Cortex of kidney (tissue), 1 donor: ENCODE measurements at places on chromosomes 6 and 20.

DNA sequence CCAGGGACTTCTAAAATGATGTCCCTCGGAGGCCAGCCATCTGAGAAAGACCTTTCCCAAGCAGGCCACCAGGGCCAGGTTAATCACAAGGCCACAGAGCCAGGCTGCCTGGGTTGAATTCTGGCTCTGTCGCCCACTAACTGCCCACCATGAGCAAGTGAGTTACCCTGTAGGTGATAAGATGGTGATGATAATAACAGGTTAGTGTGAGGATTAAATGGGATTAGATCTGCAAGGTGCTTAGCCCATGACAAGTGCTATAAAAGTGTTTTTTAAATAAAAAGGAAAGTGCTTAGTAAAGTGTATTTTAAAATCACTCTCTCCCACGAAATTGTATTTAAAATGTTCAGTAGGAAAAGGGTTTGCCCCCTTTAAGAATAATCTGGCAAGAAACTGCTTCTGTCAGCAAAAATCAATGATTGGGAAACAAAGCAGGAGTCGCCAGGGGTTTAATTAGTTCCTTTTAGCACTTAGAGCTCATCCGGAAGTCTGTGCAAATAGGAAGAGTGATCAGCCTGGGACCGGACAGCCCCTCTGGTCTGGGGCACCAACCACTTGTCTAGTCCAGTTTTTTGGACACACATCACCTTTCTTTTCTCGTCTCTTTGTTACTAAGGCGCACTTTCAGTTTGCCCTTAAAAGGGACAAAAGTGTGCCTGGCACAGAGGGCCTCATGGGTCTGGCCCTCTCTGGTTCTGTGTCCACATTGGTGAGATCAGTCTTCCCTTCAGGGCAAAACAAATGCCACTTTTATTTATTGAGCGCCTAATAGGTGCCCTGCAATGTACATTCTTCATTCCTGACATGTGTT is 150.4 kb downstream of the GRM4 start:
- DNase-seq: no peak

DNA sequence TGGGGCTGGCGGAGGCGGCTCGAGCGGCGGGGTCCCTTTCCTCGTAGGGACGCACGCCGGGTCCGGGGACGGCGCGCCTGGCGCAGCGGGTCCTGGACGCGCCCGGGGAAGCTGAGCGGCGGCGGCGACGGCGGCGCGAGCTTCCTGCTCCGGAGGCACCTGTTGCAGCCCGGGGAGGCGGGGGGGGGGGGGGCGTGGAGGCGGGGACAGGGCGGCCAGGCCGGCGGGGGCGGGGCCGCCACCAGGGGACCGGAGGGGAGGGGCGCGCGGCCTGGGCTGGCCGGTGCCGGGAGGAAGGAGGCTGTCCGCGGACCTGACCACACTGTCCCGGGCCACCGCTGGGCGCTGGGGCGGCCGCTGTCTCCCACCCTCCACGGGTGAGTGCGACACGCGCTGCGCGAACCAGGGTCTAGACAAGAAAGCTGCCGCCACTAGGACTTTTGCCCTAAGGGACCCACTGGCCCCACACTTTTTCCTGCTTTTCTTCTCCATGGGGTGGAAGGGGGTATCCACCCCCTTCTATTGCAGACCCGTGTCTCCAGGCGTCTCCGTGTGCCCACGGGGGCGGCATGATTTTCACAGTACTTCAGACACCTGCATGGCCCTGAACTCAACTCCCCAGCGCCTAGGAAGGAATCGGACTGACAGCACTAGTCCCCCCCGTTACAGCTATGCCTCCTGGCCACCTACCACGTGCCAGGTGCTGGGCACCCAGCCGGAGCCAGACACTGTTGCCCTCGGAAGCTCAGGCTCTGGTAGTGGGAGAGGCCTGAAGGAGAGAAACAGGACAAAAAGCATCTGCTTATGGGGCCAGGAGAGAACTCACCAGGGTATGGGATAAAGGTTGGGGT is at the start of gene NFATC2:
NFATC2 (minus strand) TSS at position 149 of the 851 bp plus-strand sequence. CDS start 220 bp downstream, outside the sequence.
- DNase-seq: no peak

GRCh38 chr6:53831081-53831869 is 36.5 kb downstream of the LRRC1 start:
- DNase-seq: no peak

DNA sequence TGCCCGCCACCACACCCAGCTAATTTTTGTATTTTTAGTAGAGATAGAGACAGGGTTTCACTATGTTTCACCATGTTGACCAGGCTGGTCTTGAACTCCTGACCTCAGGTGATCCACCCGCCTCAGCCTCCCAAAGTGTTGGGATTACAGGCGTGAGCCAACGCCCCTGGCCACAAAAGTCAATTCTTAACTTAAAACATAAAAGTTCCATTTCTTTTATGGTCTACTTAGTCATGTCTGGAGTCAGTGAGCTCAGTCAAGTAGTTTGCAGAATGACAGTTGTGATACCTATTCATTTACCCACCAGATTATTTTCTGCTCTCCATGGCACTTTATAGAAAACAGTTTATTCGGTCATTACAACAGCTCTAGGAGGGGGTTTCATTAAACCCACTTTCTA is 103.1 kb upstream of the ESR1 start:
- no peak for DNase-seq

DNA sequence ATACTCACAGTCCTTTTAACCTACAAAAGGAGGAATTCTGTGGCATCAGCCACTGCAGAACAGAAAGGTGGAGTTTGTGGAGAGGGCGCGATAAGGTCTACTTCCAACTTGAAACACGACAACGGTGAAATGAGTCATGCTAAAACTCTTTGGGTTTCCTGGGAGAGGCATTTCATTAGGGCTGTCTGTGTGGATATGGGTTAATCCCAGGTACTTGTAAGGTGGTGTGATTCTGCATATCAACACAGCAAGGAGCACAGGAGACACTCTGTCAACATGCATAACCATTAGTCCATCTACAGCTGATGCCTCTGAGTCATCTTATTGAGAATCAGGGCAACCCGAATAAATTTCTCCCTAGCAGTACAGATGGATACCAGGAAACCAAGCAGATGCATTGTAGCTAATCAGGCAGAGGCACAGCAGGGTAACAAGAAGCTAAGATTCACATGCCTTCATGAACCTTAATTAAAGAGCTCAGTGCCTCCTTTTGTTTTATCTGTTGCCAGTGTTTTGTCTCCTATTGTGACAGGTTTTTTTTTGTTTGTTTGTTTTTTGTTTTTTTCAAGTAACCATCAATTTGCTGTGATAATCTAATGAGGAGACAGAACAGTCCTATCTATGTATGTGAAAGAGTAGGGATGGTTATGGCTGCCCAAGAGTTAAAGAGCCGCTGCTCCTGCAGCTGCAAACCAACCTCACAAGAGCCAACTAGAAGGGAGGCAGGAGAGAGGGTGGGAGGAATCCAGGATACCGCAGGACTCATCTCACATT is 315.8 kb upstream of the SOX4 start:
- DNase-seq: no peak

GRCh38 chr6:112061605-112062004 is 7.7 kb downstream of the CCN6 start:
- DNase-seq: no peak

DNA sequence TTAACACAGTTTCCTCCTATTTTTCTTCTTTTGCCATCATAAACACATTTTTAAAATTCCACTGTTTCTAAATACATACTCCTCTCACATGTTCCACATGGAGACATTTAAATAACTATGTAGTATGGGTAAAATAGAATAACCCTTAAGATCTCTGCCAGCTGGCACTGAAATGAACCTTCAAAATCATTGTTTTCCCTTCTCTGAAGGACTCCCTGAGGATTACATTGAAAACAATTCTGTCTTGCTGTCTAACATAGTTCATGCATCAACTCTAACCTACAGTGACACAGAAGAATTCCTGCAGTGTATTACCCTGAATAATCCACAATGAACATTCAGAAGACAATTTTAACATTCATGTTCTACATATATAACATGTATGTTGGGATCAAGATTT is 1361.8 kb upstream of the CITED2 start:
- no peak for DNase-seq

- no peak for DNase-seq
These were observed 35.4 kb upstream of the PRSS35 start for GRCh38 chr6:83476971-83477370.

GRCh38 chr20:45852326-45852725 is 4.9 kb downstream of the ACOT8 start:
- DNase-seq: no peak

DNA sequence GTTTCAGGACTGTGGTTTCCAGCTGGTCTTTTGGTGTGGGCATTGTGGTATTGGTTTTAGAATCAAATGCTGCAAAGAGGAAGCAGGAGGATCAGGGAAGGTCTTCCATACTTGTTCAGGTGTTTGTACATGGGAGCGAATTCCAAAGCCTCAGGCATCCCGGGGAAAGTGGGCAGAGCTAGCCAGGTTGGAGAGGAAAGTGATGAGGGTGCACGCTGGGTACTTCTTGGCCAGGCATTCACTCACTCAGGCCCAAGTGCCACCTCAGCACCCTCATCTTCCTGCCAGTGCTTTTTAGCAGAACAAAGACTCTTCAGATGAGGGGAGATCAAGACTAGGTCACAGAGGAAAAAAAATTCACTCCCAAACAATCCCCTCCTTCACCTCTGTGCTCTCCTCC is 241.1 kb upstream of the TBX18 start:
- no peak for DNase-seq

DNA sequence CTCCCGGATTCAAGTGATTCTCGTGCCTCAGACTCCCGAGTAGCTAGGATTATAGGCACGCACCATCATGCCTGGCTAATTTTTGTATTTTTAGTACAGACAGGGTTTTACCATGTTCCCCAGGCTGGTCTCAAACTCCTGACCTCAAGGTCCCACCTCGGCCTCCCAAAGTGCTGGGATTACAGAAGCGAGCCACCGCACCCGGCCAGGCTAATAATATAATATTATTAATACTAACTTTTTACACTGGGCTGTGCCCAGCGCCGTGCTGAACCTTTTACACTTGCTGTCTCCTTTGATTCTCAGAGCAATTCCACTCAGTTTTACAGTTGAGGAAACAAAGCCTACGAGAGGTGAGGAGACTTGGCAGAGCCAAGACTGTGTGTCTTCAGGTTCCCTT is 2.3 kb upstream of the TGM3 start:
- DNase-seq: no peak

GRCh38 chr6:158815907-158816306 is 3.3 kb downstream of the EZR start:
- DNase-seq: no peak

- no peak for DNase-seq
These were observed 29.0 kb downstream of the BPIFB1 start for GRCh38 chr20:33311996-33312395.

DNA sequence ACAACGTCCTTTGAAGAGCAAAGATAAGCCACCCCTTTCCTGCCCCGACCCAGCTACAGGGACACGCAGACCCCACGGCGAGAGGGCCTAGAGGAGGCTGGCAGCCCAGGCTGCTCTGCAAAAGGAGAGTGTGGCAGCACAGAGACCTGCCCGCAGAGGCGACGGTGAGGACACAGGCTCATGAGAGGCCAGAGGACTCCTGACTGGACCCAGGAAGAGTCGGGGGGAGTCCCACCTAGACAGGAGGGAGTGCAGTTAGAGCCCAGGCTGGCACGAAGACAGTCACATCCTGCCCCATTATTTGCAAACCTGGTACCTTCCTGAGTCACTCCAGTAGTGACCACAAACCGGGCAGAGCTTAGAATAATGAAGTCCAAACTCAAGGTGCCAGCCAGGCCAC is 227.7 kb upstream of the CDH4 start:
- DNase-seq: no peak

DNA sequence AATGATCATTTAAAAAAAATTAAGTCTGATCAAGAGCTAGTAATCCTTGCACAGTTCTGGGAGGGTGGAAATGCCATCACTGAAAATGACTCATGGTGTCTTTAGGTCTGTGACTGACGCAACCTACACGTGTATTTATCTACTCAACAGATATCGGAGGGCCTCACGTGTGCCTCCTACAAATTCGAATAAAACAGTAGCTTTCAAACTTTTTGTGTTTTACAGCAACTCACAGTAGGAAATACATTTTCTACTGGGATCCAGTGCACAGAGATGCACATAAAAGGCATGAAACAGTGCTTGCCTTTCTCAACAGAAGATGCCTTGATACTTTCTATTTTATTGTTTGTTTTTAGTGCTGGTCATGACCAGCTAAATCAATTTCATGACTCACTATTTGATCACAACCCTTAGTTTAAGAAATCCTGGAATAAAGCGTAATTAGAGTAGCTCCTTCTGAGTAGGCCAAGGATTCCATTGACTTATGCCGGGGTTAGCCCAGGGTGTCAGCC is 210.0 kb upstream of the SNX9 start:
- DNase-seq: no peak

DNA sequence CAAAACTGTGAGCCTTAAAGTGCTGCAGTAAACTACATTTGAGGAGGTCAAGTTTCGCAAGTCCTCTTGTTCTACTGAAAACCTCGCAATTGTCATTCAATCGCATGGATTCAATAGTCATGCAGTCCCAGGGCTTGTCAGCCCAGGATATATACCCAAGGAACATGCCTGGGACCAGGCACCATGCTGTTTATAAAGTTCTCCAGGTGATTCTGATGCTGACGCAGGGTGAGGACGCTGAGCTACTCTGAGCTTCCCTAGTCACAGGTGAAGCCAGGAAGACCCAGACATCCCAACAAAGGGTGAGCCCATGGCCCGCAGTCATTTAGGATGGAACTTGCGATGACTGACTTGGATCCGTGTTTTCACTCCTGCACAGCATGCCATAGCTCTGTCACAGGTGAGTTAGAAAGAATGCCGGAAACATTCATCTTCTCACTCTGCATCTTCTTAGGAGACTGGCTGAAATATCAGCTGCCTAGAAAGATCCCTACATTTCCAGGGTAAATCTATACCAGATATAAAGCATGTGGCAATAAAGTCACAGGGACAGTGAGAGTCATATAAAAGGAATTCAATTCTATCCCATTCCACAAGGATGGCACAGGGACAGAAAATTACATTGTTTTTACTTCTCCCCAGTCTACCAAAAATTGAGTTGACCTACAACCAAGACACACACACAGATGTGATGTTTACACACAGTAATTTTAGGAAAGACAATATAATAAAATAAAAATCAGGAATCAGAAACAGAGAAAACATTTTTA is 27.0 kb upstream of the SSTR4 start:
- no peak for DNase-seq

GRCh38 chr6:144675231-144675861 is 390.2 kb downstream of the UTRN start:
- no peak for DNase-seq

- no peak for DNase-seq
These were observed 20.2 kb downstream of the PRPH2 start for GRCh38 chr6:42702200-42702599.

GRCh38 chr6:29858006-29858405 is 30.4 kb downstream of the HLA-G start:
- no peak for DNase-seq

GRCh38 chr6:72371473-72371872 is 250.4 kb upstream of the KCNQ5 start:
- DNase-seq: no peak
